ENCODE measurements at places on chromosomes 12 and 14.

GRCh38 chr14:31219169-31219568 is 11.6 kb upstream of the HECTD1 start:
- DNase-seq: no peak

- no peak for DNase-seq
Measured at GRCh38 chr14:72649603-72650227, 244.2 kb downstream of the DPF3 start.

GRCh38 chr14:102878174-102878969 is 44.1 kb upstream of the AMN start:
- DNase-seq: no peak

GRCh38 chr14:24670594-24670993 is 36.6 kb upstream of the GZMB start:
- DNase-seq: no peak

GRCh38 chr14:81963846-81964245 is 430.2 kb upstream of the SEL1L start:
- DNase-seq: no peak

DNA sequence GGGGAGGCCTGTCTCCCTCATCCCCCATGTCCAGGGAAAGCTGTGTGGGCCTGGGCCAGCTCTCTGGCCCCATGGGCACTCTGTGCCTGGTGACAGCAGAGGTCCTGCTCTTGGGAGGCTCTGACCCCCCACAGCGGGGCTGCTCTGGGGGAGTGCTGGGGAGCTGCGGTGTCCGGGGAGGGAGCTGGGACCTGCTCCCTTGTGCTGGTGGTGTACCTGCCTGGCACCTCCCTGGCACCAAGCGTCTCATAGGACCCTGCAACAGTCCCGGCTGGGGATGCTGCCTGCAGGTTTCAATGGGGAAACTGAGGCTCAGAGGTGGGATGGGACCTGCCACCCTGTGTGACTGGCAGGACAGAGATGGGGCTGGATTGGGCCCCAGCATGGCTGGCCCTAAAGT is 111.3 kb downstream of the KIF26A start:
- no peak for DNase-seq

DNA sequence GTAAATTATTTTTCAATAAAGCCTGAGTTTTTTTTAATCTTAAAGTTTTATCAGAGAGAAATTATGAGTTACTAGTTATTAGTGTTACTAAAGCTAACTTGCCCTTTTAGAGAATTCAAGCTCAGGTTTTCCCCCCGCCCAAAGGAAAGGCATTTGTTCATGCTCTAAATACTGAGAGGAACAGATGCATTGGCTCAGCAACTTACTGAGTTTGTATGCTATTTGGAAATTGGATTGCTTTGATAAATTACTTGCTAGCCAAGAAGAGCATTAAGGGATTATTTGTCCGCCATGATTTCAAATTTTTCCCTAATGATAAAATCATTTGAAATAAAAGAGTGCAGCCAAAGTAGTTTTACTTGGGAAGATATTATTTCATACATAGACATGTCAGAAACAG is 149.4 kb downstream of the METTL25 start:
- DNase-seq: no peak

DNA sequence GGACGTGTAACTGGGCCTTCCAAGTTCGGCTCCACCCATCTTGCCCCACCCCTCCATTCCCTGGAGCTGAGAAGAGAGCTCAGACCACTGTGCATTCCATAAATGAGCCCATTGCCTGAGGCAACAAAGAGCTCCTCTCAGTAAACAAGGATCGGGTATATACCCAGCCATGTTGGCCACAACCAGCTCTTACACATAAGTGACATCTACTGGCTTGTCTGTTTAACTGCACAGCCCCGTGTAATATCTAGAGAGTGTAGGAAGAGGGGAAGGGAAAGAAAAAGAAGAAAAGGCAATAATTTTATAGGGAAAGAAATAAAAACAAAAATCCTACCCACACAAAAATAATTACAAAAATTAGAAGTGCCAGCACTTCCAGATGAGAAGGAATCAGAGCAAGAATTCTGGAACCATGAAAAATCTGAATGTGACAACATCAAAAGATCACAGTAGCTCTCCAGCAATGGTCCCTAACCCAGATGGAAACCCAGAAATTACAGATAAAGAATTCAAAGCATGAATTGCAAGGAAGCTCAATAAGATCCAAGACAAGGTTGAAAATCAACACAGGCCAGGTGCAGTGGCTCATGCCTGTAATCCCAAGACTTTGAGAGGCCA is 308.1 kb downstream of the RPAP3 start:
- DNase-seq: peak; percentile 35

GRCh38 chr12:51773145-51773869 is 75.2 kb downstream of the FIGNL2 start:
- no peak for DNase-seq

- DNase-seq: no peak
Measured at GRCh38 chr12:91275321-91275720, 92.7 kb upstream of the DCN start.

DNA sequence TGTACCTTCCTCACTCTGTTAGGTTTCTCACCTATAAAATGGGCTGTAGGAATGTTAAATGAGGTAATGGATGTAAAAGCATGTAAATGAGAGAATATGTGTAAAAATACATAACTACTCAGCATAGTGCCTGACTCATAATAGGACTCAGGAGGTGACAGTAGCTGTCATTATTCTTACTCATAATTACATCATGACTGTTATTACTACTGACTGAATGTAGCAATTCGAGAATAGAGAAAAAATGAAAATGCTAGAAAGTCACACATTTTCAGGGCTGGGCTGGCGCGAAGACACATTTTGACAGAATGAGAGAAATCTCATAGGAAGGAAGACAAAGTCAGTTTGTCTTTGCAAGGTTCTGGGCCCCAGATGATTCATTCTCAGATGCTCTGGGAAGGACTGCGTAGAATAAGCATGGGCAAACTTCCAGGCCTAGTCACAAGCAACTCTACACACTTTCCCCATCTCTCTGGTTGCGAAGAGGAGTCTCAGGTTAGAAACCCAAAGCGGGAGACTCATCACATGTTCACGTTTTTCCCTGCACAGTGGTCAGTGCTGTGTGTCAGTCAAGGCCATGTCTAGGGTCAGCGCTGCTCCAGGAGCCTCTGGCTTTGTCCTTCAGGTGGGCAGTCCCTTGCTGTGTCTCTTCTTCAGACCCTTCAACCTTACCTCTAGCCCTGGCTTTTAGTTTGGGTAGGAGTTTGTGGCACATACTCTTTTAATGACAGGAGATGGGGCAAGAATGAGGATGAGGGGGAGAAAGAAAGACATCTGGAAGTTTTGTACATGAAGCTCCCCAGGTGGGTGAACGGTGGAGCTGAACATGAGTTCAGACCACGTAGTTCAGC is 8.4 kb downstream of the GPRC5A start:
- DNase-seq: no peak

DNA sequence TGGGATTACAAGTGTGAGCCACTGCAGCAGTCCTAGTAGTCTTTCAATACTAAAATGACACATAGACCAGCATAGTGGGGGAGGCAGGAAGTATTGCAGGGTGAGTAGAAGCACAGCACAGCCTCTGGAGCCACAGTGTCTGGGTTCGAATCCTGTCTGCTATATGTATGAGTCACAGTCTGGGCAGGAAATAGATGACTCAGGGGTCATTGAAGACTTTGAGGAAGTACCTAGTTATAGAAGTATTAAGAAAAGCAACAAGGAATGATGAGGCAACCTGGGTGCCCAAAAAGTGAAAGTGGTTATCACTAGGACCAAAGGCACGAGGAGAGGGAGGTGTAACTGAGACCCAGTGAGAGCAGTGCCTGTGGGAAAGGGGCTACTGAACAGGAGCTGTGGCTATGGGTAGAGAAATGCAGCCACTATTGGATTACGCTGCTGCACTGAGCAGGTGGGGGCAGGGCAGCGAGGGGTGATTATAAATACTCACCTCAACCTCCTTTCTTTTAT is 124.0 kb downstream of the PDE3A start:
- DNase-seq: no peak

DNA sequence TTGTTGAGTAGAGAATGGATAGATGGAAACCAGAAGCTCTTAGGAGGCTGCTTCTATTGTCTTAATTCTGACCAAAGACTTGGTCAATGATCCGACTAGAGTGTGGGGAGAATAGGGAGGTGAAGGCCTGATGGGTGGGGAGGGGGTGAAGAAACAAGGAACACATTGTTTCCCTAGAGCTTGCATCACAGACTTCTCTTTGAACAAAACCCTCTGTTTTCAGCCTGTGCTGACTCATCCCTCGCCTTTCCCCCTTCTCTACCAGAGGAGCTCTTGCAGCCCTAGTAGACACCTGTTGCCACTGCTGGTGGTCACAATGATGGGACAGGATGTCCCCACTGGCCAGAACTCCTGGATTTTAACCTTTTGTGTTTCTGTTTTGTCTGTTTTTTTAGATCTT is 46.8 kb upstream of the CISTR start:
- DNase-seq: no peak

- DNase-seq: no peak
Measured at GRCh38 chr12:78446555-78446954, 418.0 kb upstream of the SYT1 start.

DNA sequence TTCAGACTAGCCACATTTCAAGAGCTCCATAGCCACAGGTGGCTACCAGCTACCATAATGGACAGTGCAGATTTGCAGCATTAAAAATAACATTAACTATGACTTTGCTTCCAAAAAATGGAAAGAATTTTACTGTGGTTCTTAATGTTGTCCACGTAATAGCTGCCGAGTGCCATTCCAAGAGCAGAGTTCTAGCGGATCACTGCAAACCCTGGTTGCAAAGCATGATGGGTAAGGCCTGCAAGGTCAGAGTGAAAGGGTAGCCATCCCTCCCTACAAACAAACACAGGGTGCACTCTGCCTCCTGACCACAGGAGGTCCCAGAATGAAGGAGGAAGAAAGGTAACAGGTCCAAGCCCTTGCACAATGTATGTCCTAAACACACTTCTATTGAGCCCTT is 157.6 kb downstream of the DPF3 start:
- no peak for DNase-seq

DNA sequence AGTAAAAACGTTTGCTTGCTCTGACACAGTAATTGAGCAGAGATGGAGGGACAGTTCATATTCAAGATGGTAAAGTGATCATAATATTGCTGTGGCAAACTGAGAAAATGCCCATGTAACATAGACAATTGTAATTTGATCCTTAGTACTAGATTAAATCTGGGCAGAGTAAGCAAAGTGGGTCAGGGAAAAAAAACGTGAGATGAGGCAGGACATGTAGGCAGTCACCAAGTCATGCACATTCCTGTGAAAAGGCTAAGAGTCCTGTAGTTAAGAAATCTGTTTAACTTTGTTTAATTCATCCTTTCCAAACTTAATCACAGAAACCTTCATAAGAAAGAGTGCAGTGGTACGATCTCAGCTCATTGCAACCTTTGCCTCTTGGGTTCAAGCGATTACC is 16.1 kb downstream of the BTBD7 start:
- no peak for DNase-seq

- peak; percentile 55 for DNase-seq
Measured at GRCh38 chr14:101584055-101584859, 23.0 kb downstream of the DIO3 start.

DNA sequence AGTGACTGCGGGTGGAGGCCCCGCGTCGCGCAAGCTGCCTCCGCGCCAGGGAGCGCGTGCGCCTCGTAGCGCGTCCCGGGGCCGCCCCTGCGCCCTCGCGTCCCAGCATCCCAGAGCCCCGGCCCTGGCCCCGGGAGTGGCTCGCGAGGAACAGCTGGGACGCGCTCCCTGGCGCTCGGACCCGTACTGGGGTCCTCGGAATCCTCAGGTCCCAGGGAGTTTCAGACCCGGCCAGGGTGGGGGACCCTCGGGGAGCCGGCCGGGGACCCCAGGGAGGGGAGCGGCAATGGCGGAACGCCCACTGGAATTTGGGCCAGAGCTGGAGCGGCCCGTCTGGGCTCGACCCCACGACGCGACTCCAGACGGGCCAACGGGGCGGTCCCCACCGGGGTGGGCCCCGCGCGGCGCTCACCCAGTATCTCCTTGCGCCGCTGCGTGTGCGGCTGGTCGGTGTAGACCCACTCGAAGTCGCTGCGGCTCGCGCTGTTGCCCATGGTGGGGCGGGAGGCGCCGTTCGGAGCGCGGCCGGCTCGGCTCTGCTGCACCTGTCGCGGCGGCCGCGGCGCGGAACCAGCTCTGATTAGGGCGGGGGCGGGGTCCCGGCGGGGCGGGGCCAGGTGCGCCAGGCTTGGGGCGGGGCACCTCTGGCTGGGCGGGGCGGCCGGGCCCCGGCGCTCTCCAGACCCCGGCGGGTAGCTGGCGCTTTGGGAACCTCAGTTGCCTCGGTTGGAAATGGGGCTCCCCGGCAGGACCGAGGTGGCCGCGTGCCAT is at the start of gene DEGS2:
DEGS2 (minus strand) TSS at position 552 of the 771 bp plus-strand sequence; CDS start at position 494, 58 bp downstream.
- DNase-seq: peak; percentile 31

- peak; percentile 46 for DNase-seq
Measured at GRCh38 chr14:65229748-65230728, 127.7 kb upstream of the MAX start.

- no peak for DNase-seq
Measured at GRCh38 chr14:28690029-28690692, 76.4 kb upstream of the FOXG1 start.

- DNase-seq: peak; percentile 45
Measured at GRCh38 chr14:65373671-65374039, 38.9 kb upstream of the FUT8 start.

DNA sequence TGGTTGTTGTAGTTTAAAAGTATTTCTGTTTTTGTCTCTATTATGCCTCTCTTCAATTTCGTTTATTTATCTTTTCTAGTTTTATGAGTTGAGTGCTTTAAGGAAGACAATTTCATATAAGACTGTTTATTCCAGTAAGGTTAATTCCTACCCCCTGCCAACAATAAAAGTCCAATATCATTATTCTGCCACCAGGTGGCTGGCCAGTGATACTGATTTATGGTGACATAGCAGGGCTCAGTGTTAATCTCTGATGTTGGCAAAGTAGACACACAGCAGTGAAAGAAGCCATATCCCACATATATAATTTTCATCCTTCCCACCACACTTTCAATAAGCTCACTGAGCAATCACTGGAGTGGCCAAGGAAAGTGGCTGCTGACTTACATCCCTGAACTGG is 69.0 kb upstream of the BMP4 start:
- peak; percentile 40 for DNase-seq

GRCh38 chr14:61178226-61179060 is 102.7 kb downstream of the TMEM30B start:
- no peak for DNase-seq

GRCh38 chr12:3255057-3255456 is 177.9 kb downstream of the TSPAN9 start:
- DNase-seq: no peak

DNA sequence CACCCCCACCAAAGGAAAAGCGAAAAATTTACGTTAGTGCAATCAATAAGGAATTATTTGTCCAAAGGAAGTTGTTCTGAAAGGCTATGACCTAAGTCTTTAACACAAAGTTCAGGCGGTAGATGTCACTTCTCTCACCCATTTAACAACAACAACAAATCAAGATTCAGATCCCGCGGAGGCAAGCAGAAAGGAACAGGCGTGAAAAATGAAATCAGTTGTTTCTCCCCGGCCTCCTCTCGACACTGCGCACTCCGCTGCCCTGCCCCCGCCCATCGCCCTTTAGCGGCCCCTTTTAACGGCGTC is 1.4 kb downstream of the DENND5B start:
- DNase-seq: no peak

- DNase-seq: no peak
Measured at GRCh38 chr14:87944987-87945604, 47.9 kb downstream of the GALC start.

Data from NCI-H526 (cell line).